ENCODE measurements at places on chromosomes 3 and 15.

- no peak for DNase-seq
Measured at GRCh38 chr3:112781599-112781998, 65.1 kb downstream of the CD200R1L start.

GRCh38 chr3:62293051-62293780 lies 80.1 kb downstream of the FEZF2 start:
- no peak for DNase-seq

GRCh38 chr3:71376503-71376902 lies 207.0 kb downstream of the FOXP1 start:
- no peak for DNase-seq

GRCh38 chr3:140347151-140347550 lies 330.7 kb upstream of the TRIM42 start:
- no peak for DNase-seq

GRCh38 chr3:20235796-20236195 lies 49.8 kb upstream of the SGO1 start:
- no peak for DNase-seq

DNA sequence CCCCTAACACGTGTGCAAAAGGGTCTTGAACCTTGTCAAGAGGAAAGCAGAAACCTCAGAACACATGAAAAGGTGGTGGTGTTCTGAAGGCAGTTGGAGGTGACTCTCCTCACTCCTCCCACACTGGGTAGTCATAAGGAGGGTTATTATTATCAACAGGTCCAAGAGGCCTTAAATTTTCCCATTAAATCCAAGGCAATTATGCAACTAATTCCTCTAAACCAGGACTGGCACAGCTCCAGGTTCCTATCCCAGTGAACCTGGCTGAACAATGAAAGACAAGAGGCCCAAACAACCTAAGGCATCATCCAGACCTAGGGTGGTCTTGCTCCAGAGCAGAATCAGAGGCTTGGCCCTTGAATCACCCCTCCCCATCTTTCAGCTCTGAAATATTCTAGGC lies 15.0 kb downstream of the MYLK start:
- no peak for DNase-seq

- DNase-seq: no peak
Measured at GRCh38 chr15:63763476-63764123, 70.1 kb downstream of the HERC1 start.

- DNase-seq: peak; percentile 34
Measured at GRCh38 chr3:112013058-112013783, 14.5 kb downstream of the TAGLN3 start.

DNA sequence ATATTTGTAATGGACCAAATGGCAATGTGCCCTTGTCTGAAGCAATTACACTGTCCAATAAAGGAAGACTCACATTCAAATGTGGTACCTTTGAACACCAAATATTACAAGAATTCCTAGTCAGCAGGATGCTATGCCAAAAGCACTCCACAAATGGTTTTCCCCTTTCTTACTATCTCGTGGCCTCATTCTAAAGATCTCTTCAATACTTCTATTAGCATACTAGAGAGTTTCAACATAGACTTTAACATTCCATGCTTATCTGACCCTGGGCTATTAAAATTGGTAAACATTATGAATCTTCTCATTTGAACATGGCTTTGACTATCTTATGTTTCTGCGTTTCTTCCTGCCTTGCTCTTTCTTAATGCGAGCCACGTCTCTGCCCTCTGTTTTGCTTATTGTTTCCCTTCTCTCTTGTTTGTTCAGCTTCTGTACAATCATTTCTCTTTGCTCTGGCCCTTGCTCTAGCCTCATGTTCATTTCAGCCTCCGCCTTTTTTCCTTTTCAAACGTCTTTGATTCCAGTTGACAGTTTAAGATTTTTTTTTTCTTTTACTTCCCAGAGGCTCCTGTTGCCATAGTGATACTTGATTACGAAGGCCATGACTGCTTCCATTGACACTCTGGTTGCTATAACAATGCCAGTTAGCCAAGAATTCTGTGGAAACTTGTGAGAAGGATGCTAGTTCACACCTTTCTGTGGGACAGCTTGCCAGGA lies 49.5 kb upstream of the SLC9A9 start:
- DNase-seq: no peak

DNA sequence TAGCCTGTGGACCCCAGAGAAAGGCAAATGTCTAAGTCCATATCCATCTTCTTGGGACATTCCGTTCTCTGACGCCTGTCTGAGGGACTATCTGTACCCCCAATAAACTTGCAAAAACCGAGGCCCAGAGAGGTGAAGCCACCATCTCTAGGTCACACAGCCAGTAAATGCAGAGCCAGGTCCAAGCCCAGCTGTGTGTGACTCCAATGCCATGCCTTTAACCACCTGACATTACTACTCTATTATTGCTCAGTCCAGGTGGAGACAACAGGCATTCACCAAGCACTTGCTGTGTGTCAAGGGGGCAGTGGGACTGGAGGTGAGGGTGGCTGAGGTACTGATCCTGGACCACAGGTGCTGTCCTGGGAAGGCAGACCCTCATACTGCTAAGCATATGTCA lies 25.4 kb downstream of the CYP8B1 start:
- DNase-seq: no peak

GRCh38 chr15:71162309-71162708 lies 47.0 kb downstream of the THSD4 start:
- DNase-seq: no peak

DNA sequence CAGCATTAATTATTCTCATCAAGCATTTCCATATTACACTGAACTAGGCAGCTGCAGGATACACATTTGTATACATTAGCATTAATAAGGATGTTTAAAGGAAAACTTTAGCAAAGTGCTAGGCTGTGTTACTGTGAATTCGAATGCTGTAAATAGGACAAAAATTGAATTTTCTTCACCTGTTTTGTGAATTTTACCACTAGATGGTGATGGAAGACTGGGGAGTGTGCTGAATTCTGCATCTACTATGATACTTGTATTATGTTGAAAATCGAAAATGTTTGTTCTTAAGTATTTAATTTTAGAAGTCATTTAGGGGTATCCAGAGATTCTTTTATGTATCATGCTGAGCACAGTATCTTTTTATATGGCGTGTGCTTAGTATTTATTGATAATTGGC lies 12.3 kb upstream of the P2RY14 start:
- no peak for DNase-seq

GRCh38 chr15:90306560-90306959 lies 41.1 kb downstream of the NGRN start:
- DNase-seq: no peak

- DNase-seq: no peak
Measured at GRCh38 chr3:197260491-197261163, 37.8 kb downstream of the DLG1 start.

GRCh38 chr15:81080996-81081395 lies 53.1 kb upstream of the CFAP161 start:
- DNase-seq: no peak

- DNase-seq: no peak
Measured at GRCh38 chr3:57706462-57706861, 13.6 kb upstream of the DENND6A start.

GRCh38 chr3:42257007-42257406 lies 9.0 kb downstream of the CCK start:
- no peak for DNase-seq

DNA sequence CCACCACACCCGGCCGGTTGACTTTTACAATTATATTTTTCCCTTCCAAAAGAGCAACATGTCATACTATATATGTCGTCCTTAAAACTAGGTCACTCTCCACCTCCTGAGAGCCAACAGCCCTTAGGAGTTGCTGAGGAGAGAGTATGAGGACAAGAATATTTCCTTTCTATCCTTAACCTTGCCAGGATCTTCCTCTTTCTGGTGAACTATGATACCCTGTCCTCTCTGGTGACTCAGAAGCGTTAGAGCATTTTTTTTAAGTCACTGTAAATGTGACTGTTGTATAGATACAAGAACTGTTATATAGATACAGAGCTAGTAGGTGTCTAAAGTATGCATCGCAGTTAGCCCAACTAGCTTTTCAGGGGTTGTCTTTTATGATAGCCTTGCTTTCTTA lies 33.7 kb upstream of the MTHFS start:
- no peak for DNase-seq

GRCh38 chr3:138408751-138409570 lies 25.5 kb upstream of the ESYT3 start:
- DNase-seq: no peak

- DNase-seq: no peak
Measured at GRCh38 chr3:10226293-10226692, 22.0 kb upstream of the TATDN2 start.

DNA sequence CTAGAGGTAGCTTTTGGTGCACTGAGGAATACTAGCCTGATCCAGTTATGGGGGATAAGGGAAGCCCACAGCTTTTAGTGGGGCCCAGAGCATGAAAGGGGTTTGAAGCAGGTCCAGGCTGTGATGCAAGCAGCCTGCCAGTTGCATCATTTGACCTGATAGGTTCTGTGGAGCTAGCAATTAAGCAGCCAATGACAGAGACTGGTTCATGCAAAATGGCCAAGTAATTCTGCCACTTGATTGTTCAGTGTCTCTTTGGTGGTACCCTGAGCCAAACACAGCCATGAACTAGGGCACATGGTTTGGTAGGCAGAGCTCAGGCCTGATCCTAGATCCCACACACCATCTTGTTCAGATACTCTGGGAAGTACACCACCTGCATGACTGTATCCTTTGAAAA lies 91.0 kb upstream of the PRR23C start:
- DNase-seq: no peak

DNA sequence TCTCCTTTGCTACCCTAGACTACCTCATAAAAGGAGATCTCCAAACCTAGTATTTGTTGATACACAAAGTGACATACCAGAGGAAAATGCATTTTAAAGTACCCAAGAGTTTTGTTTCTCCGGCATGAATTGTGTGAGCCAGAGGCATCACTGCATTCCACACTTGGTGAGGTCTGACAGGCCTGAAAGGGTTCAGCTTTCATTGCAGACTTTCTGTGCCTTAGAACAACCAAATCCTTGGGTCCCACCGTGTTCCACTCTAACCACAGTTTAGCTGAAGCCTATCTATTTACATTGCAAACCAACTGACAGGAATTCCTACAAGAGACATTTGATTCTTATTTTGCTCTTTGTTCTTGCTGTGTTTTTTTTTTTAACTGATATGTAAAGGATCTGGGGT lies 21.0 kb upstream of the EID1 start:
- DNase-seq: no peak

GRCh38 chr15:40238532-40239403 lies at the start of gene PAK6:
PAK6 (plus strand) TSS chr15:40239063; CDS start chr15:40264786, 25,723 bp downstream.
- DNase-seq: no peak

GRCh38 chr3:14920536-14920935 lies 26.8 kb upstream of the NR2C2 start:
- DNase-seq: no peak

GRCh38 chr3:126807795-126808194 lies 103.8 kb downstream of the CHCHD6 start:
- no peak for DNase-seq

GRCh38 chr15:59251001-59251845 lies 44.6 kb downstream of the LDHAL6B start:
- DNase-seq: no peak

DNA sequence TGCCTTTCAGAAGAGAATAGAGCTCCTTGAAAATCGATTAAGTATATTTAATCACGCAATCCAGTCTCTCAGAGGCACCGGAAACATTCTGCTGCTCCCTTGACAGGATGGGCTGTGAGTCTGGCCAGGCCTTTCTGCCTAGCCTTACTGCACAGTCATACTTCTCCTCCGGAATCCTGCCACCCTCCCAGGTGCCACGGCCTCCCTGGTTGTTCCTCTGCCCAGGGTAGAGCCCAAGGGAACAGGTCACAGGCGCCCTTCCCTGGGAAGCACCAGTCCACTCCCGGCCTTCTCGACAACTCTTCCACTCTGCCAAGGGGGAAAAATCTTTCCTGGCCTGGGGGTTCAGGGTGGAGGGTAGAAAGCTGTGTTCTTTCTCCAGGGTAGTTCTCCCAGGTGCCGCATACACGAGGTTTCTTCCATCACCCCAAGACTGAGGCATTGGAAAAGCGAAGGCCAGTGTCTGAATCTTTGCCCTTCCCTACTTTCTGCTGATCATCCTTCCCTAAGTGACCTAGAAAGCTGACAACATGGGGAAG lies 17.4 kb upstream of the SYNM start:
- no peak for DNase-seq

- DNase-seq: no peak
Measured at GRCh38 chr15:89880727-89881126, 13.1 kb downstream of the AP3S2 start.

GRCh38 chr3:187041362-187042307 lies 97.7 kb downstream of the RPL39L start:
- DNase-seq: peak; percentile 27

- DNase-seq: no peak
Measured at GRCh38 chr3:88041005-88041404, 17.8 kb downstream of the CGGBP1 start.

- DNase-seq: no peak
Measured at GRCh38 chr3:128123156-128123537, 465 bp downstream of the RUVBL1 start.

GRCh38 chr3:133487920-133488540 lies 85.5 kb upstream of the CDV3 start:
- no peak for DNase-seq

- no peak for DNase-seq
Measured at GRCh38 chr3:102394517-102394916, 40.3 kb upstream of the ZPLD1 start.

GRCh38 chr3:117893638-117894037 lies 1141.0 kb downstream of the IGSF11 start:
- no peak for DNase-seq

GRCh38 chr3:28206479-28206878 lies 34.9 kb upstream of the CMC1 start:
- DNase-seq: no peak

DNA sequence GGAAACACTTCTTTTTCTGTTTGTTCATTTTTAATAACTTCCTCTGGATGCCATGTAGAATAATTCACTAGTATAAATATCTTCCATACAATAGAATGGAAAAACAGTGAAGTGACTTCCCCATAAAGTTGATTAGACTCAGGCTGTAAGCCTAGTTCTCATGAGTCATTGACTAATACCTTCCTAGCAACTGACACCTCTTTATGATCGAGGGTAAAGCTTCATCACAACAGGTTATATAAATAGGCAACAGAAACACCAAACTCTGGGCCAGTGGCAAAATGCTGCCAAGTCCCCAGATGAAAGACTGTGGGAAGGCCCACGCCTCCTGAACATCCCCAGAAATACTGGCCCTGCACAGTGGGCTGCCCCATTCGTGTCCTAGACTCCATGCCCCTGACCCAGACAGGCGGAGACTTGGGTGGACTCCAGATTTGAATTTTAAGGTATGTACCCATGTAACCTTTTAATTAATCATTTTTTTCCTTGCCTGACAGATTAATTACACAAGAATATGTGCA lies 71.3 kb upstream of the TBC1D23 start:
- no peak for DNase-seq

GRCh38 chr3:126472277-126473006 lies 3.2 kb downstream of the ZXDC start:
- no peak for DNase-seq

- no peak for DNase-seq
Measured at GRCh38 chr15:79310612-79310984, 314 bp upstream of the TMED3 start.
